ENCODE measurements at places on chromosomes 7 and 10.

- peak; percentile 72 for DNase-seq
Observed at GRCh38 chr7:127961786-127962453, 69.3 kb downstream of the LRRC4 start.

- no peak for DNase-seq
Observed at GRCh38 chr7:144416341-144416740, 12.8 kb upstream of the NOBOX start.

GRCh38 chr10:49009199-49009979, 69.7 kb upstream of the LRRC18 start:
- no peak for DNase-seq

- peak; percentile 84 for DNase-seq
Observed at GRCh38 chr10:88473989-88474883, 108.9 kb downstream of the RNLS start.

DNA sequence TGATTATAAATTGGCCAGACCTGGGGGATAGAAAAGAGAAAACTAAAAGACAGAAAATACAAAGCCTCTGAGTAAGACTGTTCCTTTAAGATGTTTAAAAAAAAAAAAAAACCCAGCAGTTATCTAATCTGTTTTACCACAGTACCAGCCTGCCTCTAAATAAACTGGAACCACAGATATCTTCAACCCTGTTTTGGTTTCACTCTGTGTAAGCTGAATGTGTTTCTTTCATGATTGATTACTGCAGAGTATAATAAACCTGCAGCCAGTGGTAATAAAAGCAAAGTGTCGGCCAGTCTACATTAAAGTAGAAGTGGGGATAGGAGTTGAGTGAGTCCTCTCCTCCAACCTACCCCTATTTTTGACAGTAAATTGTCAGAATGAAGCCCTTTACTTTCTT, 40.6 kb downstream of the MGAM2 start:
- DNase-seq: no peak

- DNase-seq: no peak
Observed at GRCh38 chr7:74193054-74193453, 16.8 kb upstream of the LAT2 start.

DNA sequence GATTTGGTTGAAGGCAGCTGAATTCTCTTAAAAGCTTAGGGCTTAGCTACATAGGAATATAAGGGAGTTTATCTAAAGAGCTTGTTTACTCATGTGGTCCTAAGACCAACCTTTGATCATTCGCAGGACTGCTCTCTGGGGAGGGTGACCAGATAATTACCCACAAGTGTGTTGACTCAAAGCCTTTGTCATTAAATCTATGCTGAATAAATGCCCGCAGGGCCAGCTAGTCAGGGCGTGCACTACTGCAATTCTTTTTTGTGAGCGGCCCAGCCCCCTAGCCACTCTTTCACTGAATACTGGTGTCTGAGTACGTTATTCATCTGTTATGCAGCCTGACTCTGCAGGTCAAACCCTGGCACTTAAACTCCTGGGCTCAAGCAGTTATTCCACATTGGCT, 69.6 kb downstream of the AKAP9 start:
- no peak for DNase-seq

DNA sequence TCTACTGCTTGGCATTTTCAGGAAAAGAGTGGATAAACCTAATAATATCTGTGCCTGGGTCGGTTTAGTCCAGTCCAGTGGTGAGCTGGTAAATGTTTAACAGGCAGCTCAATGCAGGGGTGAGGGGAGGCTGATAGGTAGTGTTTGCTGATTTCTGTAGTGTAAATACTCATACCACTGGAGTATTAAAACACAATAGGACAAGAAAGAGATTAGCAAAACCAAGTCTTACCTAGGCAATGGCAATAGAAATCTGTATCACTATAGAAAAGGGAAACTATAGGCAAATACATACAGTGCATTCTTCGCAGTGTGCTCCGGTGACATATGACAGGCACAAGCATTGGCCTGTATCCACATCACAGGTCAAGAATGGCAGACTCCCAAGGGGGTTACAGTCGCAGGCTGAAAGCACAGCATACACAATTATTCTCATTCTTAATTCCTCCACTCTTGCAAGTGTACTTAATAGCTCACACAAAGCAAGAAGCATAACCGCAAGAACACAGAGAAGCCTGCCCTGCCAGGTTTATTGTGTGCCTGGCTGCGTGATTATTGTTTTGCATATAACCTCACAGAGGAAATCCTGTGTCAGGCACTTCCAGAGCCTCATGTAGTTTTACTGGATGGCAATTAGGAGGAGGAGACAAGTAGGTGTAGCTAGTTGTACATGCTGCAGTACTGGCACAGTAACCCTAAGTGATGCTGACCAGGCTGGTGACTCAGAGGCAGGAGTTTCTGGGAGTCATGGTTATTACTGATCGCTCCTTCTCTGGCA, 35.0 kb downstream of the LAMB4 start:
- DNase-seq: peak; percentile 4

DNA sequence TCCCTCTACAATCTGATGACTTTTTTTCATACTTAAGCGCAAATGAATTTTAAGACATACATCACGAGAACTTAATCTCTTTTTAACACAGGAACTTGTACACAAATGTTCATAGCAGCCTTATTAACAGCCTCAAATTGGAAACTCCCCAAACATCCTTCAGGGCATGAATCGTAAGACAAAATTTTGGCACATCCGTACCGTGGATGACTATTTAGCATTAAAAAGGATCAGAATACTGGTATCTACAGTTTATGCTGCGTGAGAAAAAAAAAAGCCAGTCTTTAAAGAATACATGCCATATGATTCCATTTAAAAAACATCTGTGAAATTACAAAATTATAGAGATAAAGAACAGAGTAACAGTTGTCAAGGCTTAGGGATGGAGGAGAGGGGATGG, 46.8 kb downstream of the PDE1C start:
- DNase-seq: no peak

DNA sequence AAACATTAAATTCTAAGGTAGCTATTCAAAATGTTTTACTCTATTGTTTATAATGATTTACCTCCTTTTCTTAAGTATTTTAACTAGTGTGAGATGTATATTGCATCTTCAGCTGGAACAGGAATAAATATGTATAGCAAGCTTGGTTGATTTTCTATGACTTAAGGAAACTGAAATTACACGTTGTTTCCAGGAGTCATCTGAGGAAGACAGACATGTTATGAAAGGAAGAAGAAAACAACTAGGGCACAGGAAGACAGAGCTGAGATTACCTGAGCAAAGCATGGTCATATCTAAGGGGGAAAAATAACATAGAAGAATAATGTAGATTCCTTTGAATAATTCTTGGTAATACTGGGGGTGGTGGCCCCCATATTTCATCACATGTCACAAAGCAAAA, 210.9 kb upstream of the SEMA3E start:
- DNase-seq: no peak

GRCh38 chr7:148782757-148783456, 84.2 kb downstream of the CUL1 start:
- no peak for DNase-seq

GRCh38 chr10:24434961-24435360, 226.0 kb downstream of the KIAA1217 start:
- no peak for DNase-seq

GRCh38 chr10:48792121-48792520, 107.4 kb downstream of the WDFY4 start:
- DNase-seq: no peak

- DNase-seq: no peak
Observed at GRCh38 chr7:70472601-70473237, 659.2 kb upstream of the GALNT17 start.

GRCh38 chr7:2287745-2288144, 26.5 kb downstream of the SNX8 start:
- no peak for DNase-seq

DNA sequence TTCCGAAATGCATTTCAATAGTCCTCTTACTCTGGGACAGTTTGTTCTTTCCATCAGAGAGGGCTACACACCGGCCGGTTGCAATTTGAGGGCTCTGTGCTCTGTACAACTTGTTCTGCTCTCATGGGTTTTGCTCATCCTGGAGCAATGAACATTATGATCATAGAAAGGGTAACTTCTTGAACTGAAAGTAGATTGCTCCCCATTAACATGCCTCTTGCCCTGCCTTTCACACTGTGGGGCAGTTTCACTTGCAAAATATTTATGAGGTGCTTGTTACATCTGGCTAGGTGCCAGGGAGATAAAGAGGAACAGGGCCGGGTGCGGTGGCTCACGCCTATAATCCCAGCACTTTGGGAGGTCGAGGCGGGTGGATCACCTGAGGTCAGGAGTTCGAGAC, 97.3 kb upstream of the MPP7 start:
- DNase-seq: no peak

GRCh38 chr7:26413007-26413691, 121.5 kb downstream of the SNX10 start:
- DNase-seq: peak; percentile 99

DNA sequence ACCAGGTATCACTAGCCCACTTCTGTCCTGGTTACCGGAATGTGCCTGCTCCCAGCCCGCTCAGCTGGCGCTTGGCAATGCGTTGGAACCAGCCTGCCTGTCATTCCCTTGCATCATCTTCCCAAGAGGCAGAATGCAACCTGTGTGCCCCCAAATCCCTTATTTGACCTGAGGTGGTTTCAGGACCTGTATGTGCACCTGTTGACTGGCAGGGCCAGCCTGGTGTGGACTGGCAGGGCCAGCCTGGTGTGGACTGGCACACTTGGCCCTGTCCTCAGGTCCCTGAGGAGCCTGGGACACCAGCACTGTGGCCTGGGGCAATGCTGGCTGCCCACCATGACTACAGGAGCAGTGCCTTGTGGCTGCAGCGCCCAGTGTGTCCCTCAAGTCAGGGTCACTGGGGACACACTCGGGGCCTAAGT, 38.2 kb downstream of the ZNF467 start:
- no peak for DNase-seq

- DNase-seq: no peak
Observed at GRCh38 chr7:33874943-33875342, 30.4 kb upstream of the BMPER start.

DNA sequence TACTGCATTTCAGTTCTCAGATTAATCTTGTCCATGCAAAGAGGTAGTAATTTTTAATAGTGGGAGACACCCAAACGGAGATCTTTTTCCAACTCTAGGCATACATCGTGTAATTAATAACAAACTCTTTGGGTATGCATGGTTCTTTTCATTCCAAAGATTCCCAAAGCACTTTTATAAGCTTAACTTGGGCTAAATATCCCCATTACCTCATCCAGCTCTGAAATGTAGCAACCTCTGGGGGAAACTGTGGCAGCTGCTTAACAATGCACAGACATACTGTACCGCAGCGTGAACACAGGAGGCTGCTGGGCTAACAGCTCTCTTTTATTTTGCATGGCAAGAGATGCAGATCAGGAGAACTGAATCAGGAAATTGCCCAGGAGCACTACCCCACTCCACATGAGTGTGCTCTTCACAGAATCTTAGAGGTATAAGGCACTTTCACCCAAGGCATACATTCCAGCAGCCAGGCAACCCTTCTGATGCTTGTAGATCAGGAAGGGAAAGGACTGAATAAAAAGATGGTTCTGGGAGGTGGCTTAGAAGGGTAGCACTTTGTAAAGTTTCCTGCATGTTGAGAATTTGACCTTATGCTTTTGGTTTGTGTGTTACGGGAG, 114.4 kb upstream of the GLI3 start:
- DNase-seq: no peak

- DNase-seq: no peak
Observed at GRCh38 chr7:80129785-80130184, 4.8 kb upstream of the GNAI1 start.

GRCh38 chr7:98194186-98194585, 17.1 kb upstream of the BHLHA15 start:
- DNase-seq: no peak

All from NCI-H748 treated with DMSO at 0.1 percent for 48 hours (cell line).